ENCODE measurements at places on chromosomes 6 and 20.

GRCh38 chr20:48455651-48456365, 372.0 kb downstream of the PREX1 start:
- no peak for DNase-seq

DNA sequence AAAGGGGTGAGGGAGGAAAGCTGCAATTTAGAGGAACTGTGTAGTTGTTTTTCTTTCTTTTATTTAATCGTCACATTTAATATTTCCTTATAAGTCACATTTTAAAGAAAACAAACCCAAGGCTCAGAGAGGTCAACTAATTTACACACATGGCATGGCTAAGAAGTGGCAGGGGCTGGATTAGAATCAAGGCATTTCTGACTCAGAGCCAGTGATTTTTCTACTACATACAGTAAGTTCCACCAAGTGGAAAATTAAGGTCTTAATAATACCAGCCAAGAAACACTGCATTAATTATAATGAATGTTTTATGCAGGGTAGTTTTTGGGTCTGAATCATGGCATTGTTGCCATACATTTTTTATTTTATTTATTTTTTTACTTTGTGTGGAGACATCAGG, 607.7 kb upstream of the CITED2 start:
- no peak for DNase-seq

DNA sequence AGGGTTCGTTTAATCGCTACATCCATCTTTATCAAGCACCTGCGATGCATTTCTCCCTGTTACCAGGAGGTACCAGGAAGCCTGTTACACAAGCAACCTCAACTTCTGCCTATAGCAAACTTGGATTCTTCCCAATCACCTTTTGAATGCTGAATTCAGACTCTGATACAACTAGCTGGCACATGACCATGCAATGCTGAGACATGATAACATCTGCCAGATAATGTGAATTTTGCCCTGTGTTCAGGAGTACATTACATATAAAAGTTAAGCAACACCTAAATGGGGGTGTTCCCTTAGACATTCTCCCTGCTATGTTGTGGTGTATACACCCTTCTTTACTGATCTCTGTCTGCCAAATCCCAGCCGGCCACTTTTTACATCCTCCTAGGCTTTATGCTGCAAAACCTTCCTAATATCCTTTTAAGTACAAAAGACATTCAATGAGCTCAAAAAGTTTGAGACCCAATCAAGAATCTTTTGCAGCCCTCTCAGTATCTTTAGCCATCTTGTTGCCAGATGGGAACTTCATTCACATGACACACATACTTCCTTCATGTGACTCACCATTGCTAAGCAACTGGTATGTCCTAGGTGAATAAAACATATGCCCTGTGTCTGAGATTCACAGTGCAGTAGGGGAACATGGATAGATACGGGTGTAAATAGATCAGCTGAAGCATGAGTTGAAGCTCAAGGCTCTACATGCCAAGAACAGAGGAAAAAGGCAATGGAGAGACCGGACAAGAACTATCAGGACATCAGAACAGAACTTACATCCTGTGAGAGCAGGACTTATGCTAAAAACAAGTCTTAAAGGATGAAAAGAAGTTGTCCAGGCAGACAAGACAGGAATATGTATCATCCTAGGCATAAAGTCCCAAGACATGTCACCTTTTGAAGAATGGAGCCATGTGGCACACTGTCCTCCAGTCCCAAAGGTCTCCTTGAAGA, 84.3 kb downstream of the ZHX3 start:
- DNase-seq = no peak

DNA sequence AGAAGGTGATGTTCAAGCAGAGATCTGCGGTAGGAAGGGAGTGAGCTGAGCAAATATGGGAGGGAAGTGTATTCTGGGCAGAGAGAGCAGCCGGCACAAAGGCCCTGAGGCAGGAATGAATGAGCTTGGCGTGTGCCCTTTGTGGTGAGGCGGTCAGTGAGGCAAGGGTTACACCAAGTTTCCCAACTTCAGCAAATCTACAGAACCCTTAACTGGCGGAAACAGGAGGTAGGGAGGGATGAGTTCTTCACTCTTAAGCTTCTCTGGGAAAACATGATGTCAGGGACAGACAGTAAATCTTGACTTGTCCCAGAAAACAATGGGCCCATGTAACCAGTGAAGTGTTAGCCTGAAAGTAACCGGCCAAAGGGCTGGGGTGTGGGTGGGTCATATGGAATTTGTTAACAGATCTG, 97.1 kb upstream of the PTPN1 start:
- DNase-seq = no peak

DNA sequence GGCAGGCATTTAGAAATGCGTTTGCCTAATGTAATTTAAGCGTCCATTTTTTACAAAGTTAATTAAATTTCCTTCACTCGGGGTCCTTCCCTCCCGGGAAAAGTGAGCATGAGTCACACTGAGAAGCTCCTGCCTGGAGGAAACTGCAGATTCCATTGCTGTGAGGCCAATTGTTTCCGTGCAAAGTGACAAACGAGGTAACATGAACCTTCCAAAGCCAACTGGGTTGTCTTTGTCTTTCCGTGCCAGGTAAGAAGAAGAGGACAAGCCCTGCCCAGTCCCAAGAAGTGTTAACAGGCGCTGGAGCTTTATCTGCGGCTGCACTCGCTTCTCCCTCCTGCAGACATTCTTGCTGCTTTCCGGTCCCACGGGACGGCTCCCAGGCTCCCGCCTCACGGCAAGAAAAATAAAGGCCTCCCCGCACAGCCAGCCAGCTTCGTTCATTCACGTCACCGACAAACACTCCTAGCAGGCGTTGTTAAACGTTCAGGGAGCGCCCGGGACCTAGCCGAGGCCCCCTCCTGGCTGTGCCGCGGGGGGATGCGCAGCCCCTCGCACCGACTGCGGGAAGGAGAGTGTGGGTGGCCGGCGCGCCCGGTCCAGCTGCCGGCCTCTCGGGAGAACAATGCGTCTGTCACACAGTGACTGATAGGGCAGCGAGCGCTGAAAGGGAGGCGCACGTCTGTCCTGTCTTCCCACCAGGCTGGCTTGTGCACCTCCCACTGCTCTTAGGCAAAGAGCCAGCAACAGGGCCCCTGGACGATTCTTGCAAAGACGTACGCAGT, 61.5 kb upstream of the HDDC2 start:
- DNase-seq = no peak

- DNase-seq = no peak
These were observed 10.4 kb upstream of the GCNT2 start for GRCh38 chr6:10510592-10511367.

GRCh38 chr6:19991176-19991575, 154.0 kb downstream of the ID4 start:
- no peak for DNase-seq

DNA sequence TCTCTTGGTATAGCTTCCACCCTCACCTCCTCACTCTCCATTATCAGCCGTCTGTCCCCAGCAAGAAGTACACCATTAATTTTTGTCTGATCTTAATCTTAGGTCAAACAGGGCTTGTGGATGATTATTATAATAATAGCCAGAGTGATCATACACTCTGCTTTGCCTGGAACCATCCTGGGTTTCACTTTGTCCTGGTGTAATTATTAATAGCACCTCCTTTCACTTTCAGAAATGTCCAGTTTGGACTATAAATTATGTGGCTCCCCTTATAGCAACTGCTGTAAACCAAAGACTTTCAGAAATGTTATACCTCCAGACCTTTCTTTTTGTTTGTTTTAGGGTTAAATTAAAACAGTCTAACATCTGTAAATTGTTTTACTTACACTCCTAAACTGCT, 951 bp upstream of the TRIM31 start:
- DNase-seq = no peak

DNA sequence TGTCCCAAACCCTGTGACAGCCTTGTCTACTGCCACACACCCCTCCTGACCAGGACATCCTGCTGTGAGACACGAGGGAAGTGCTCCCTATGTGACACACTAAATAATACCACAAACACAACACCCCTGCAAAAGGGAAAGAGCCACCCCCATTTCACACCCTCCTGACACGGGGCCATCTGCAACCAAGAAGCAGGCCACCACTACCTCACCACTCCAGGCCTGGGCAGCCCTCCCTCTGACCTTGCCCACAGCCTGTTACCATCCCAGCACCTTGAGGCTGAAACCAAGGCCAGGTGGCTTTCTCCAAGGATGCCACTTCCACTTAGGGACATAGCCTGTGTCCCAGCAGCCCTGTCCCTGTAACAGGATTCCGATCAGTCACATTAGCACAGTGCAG, 68.2 kb downstream of the NINL start:
- no peak for DNase-seq

GRCh38 chr6:111791415-111791814, 81.8 kb downstream of the FYN start:
- DNase-seq = no peak

- no peak for DNase-seq
These were observed 5.2 kb downstream of the SYNGAP1 start for GRCh38 chr6:33424855-33425667.

GRCh38 chr6:117459204-117459944, 23.1 kb upstream of the DCBLD1 start:
- DNase-seq = no peak

- DNase-seq = no peak
These were observed 105.6 kb upstream of the FOXA2 start for GRCh38 chr20:22690000-22690399.

- DNase-seq = no peak
These were observed 220.4 kb upstream of the JARID2 start for GRCh38 chr6:15025446-15025845.

GRCh38 chr6:39228111-39228971, 934 bp downstream of the KCNK5 start:
- peak; percentile 26 for DNase-seq

DNA sequence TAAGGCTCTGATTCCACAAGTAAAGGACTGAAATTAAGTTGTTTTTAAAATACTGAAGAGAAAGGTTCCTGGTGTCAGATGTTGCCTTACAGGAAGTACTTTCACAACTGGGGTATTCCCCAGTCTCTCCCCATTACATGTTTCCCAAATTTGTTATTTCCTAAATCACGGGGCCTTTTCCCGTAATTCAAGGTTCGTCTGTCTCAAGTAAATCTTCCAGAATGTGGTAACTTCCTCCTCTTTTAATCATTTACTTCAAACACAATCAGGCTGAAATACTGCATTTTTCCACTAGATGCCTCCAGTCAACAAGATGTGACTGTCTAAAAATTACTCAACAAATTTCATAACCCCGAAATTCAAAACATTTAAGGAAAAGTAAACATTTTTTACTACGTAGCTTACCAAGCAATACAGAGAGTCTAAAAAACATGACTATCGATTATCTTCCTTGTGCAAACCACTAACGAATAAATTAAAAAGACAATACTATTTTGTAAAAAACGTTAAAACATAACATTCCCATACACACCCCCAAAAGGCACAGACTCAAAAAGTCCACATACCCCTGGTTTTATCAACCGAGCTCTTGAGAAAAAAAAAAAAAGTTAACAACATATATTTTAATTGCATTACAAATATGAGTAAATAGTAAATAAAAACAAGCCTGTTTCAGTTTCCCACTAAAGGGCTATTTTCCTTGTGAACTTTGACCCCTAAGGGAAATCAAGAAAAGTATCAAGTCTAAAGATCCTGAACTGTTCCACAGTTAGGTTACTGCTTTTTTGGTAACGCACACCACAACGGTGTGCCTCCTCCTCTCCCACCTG, 1.7 kb downstream of the SOD2 start:
- DNase-seq = no peak

- no peak for DNase-seq
These were observed 26.2 kb downstream of the CTCFL start for GRCh38 chr20:57498425-57499400.
